ENCODE measurements at places on chromosomes 2 and 18. TPM values are rescaled to one million over a fixed set of nuclear protein-coding genes. Genes with fewer than 3 reads are reported as not detected.

CLIP4 gene
- 46.0 TPM for total RNA-seq

POTEJ gene
- total RNA-seq, result not detected

CDH7 gene
- total RNA-seq, result not detected

DNA sequence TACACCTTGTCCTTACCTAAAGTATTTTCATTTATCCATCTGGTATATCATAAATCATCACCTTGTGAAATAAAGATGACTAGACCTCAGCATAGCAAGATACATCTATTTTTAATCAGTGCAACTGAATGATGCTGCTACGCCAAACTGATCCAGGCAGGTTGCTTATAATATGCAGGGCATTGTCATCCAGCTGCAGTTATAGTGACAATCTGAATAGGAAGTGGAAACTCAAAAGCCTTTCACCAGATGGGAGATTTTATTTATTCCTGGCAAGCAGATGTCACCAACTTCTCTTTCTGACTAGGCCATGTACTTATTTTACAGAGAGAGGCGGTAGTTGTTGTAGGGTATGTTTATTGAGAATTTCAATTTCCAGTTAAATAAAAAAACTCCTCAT lies 747.3 kb downstream of the ADCYAP1 start:
- H3K4me3 ChIP-seq, result no peak overlapping the region
- DNase-seq, result no peak
- no peaks in the 10 kb centered on the region for H3K36me3 ChIP-seq
- no peak overlapping the region for H3K27ac ChIP-seq

GRCh38 chr2:119290859-119291587 lies 67.4 kb downstream of the STEAP3 start:
- DNase-seq, result no peak
- no peak overlapping the region for H3K4me3 ChIP-seq
- no peaks in the 10 kb centered on the region for H3K4me1 ChIP-seq
- no peaks in the 10 kb centered on the region for H3K27me3 ChIP-seq
- H3K36me3 ChIP-seq, result no peaks in the 10 kb centered on the region

GRCh38 chr2:138373993-138374408 lies 127.6 kb upstream of the SPOPL start:
- no peaks in the 10 kb centered on the region for H3K4me1 ChIP-seq
- DNase-seq, result no peak
- no peak overlapping the region for H3K27ac ChIP-seq
- no peak overlapping the region for H3K4me3 ChIP-seq

GRCh38 chr2:118363604-118364003 lies 275.3 kb downstream of the INSIG2 start:
- no peaks in the 10 kb centered on the region for H3K4me1 ChIP-seq
- DNase-seq, result no peak
- no peaks in the 10 kb centered on the region for H3K27me3 ChIP-seq
- H3K4me3 ChIP-seq, result no peak overlapping the region
- no peaks in the 10 kb centered on the region for H3K36me3 ChIP-seq

GRCh38 chr2:24707143-24707542 lies 86.0 kb downstream of the PTRHD1 start:
- no peak overlapping the region for H3K27ac ChIP-seq
- no peak for DNase-seq
- H3K27me3 ChIP-seq, result no peaks in the 10 kb centered on the region
- H3K36me3 ChIP-seq, result peaks cover 51% of the 10 kb centered on the region

SFT2D3 gene
- 11.6 TPM for total RNA-seq

DNA sequence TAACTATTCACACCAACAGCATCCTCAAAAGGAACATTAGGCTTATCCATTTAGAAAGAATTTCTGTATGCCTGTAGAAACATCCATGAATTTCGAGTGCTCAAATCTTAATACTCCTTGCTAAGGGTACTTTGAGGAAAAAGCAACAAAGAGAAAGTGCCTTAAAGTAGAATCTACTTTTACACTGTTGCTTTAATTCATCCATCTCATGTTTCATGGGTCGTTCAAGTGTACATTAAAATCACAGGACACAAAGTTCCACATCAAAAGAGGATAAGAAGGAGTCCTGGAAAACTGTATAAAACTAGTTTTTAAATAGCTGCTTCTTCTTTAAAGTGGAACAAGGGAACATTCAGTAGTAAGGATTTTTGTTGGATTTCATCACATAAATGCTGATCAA lies 54.5 kb downstream of the LRP1B start:
- no peak for DNase-seq
- H3K36me3 ChIP-seq, result no peaks in the 10 kb centered on the region
- H3K4me3 ChIP-seq, result no peak overlapping the region
- H3K4me1 ChIP-seq, result no peaks in the 10 kb centered on the region

- no peaks in the 10 kb centered on the region for H3K27me3 ChIP-seq
- peaks cover 61% of the 10 kb centered on the region for H3K36me3 ChIP-seq
These were observed 7.3 kb upstream of the CENPA start for GRCh38 chr2:26778507-26778906.

GRCh38 chr18:64244571-64244970 lies 95.7 kb upstream of the LINC00305 start:
- no peaks in the 10 kb centered on the region for H3K27me3 ChIP-seq
- no peaks in the 10 kb centered on the region for H3K4me1 ChIP-seq
- no peaks in the 10 kb centered on the region for H3K36me3 ChIP-seq
- no peak for DNase-seq

GRCh38 chr2:65057391-65058052 lies 1.3 kb downstream of the CEP68 start:
- H3K36me3 ChIP-seq, result no peaks in the 10 kb centered on the region
- DNase-seq, result no peak

Data from upper lobe of left lung (tissue), 6 donors.